ENCODE measurements at places on chromosomes 7 and 10.

DNA sequence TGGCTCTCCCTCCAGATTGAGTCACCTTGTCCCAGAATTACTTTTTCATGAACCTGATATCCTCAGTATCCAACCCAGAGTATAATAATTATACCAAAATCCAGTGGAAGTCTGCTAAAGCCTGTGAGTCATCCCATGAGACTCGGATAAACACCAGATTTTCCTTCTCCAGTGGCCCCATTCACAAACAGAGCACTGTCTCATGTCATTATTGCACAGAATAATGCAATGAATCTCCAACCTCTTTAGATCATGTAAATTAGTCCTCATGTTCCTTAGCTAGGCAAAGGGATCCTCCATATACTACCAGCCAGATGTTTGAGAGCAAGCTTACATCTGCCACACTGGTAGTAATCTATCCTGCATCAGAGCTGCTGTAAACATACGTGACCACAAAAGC lies 89.0 kb downstream of the AMPH start:
- DNase-seq: no peak

GRCh38 chr10:25078658-25079431 lies 62.4 kb downstream of the THNSL1 start:
- no peak for DNase-seq

DNA sequence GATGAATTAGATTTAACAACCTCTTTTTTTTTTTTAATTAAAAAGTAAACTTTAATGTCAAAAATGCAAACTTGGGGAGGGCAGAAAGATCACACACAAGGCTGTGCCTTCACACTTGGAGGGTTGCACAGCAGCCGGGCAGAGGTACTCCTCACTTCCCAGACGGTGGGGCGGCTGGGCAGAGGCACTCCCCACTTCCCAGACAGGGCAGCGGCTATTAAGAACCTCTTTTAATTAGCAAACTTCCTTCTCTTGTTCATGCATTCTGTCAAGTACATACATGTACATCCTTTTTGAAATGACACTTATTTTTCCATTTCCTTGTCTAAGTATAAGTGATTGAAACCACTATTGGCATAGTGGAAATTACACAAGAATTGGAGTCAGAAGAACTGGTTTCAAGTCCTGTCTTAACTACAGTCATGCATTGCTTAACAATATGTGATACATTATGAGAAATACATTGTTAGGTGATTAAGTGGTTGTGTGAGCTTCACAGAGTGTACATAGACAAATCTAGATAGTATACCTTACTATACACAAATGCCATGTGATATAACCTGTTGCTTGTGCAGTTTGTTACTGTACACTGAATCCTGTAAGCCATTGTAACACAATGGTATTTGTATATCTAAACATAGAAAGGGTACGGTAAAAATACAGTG lies 26.5 kb downstream of the BTRC start:
- no peak for DNase-seq

DNA sequence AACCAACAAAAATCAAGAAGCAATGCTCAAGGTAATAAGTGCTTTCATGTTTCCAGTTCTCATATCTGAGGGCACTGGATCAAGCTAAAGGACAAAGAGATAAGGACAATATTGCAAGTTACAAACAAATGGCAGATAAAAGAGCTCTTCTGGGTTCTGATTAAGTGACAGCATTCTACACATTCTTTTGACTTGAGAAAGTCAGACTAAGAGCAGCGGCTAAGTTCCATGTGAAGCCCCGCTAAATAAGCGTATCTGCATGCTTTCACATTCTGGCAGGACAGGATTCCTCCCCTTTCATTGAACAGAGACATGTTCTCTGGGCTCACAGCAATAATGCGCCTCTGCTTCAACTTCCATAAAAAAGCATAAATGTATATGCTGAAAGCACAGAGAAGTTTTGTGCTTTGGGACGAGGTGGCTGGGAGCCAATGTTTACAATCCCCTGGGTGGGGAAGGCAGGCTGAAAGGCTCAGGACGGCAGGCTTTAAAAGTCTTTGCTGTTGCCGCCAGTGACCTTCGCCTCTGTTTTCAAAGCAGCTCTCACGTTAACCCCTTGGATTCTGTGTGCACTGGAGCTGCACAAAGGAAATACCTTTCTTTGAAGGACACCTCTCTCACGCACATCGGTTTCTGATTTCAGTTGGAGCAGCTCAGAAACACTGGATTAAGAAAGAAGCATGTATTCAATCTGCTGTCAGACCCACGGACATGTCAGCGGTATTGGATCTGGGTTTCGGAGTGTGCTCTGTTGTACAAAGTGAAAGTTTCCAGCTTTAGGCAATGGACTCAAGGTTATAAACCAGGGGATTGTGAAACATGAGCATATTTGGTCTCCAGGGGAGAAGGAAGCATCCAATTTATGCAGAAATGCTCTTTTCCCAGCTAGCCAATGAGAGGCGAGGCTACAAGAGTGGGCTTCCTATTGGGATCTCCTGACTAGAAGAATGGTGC lies 105.4 kb upstream of the FAM133B start:
- DNase-seq: peak; percentile 27

DNA sequence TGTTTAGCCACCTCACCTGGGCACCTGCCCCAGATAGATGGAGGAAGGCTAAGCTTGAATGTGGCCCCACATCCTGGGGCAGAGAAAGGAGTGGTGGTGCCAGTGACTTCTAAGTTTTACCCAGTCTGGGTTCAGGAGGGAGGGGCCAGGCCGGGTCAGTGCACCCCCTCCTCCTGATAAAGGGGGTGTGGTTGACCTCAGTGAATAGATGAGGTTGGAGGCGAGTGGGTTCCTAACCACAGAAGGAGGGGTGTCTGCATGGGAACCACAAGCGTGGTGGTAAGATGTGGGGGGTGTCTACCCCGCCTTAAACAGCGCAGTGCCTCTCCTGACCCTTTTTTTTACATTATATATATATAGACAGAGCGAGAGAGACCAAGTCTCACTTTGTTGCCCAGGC lies 105.3 kb upstream of the KCTD7 start:
- DNase-seq: peak; percentile 36

- DNase-seq: no peak
Measured at GRCh38 chr10:87740254-87740655, 77.8 kb downstream of the ATAD1 start.

GRCh38 chr10:6135039-6135438 lies 46.2 kb downstream of the RBM17 start:
- no peak for DNase-seq

GRCh38 chr7:116951366-116952292 lies 1.7 kb upstream of the ST7 start:
- DNase-seq: no peak

- no peak for DNase-seq
Measured at GRCh38 chr10:53013201-53013810, 240.7 kb upstream of the MBL2 start.

GRCh38 chr7:16234493-16235146 lies 186.7 kb downstream of the CRPPA start:
- DNase-seq: no peak

- DNase-seq: no peak
Measured at GRCh38 chr10:12825260-12825849, 176.2 kb downstream of the CCDC3 start.

DNA sequence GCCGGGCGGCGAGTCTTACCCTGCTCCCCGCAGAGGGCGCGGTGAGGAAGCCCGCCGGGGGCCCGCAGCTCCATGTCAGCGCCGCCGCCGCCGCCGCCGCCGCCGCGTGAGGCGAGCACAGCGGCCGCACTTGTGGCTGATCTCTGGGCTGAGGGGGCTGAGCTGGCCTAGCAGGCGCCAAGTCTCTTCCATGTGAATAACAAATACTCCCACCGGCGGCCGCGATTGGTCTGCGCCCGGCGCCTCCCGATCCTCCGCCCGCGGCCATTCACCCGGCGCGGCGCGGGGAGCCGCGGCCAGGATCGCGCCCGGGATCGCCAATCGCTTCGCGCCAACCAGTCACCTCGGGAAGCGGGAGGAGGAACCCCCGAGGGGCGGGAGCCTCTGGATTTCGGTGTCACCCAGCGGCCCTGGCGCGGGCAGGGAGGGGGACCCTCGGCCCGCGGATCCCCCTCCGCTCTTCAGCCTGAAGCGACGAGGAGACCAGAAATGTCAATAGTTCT lies at the start of gene GRM8:
Gene GRM8 (minus strand): TSS at position 164 of the 503 bp plus-strand sequence.
- DNase-seq: peak; percentile 81

DNA sequence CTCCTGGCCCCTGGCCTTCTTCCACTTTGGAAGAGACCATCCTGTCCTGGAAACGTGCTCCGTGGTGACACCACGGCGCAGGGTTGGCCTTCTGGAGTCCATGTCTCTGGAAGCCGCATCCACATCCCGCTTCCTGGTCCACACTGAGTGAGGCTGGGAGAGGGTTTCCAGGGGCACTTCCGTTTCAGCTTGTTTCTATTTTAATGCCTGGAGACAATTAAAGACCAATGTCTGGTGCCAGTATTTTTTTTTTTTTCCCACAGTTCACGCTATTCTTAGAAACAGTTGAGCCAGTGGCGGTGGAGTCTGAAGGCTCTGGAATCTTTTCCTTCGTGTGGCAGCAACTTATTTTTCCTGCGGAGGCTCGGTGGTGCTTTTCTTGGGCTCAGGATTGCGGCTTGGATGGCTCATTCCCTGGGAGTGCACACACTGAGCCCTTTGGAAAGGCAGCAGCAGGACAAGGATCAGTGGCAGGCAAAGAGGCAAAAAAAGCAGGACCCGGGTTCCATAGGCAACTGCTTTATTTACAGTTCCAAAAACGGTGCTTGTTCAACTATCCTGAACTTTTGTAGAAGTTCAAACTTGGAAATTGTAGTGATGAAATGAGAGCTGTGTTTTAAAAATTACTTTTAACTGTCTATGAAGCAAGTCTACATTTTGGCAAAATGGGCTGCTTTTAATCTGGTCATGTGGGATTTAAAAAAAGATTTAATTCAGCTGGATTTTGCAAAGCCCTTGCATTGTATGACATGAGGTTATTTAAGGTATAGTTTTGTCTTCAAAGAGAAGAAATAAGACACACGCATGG lies 202.8 kb downstream of the BAMBI start:
- DNase-seq: peak; percentile 21

DNA sequence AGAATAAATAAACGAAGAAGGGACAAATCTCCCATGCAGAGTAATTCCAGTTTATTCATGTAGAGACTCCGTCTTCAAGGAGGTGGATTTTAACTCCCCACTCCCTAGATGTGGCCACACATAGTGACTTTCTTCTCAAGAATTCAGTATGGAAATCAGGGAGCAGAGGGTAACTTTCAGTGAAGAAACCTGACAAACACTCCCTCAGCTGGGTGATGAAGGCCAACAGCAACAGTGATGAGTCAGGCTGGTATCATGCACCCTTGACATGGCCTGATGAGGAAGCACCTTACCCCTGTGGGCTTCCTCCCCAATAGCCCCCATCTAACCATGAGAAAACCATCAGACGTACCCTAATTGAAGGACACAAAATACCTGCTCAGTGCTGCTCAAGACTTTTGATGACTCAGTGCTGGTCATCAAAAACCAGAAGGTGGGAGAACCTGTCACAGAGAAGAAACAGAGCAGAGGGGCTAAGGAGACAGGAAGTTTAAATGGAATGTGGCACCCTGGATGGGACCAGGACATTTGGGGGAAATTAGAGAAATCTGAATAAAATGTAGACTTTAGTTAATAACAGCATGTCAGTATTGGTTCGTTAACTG lies 50.6 kb downstream of the ADAMTS14 start:
- no peak for DNase-seq

DNA sequence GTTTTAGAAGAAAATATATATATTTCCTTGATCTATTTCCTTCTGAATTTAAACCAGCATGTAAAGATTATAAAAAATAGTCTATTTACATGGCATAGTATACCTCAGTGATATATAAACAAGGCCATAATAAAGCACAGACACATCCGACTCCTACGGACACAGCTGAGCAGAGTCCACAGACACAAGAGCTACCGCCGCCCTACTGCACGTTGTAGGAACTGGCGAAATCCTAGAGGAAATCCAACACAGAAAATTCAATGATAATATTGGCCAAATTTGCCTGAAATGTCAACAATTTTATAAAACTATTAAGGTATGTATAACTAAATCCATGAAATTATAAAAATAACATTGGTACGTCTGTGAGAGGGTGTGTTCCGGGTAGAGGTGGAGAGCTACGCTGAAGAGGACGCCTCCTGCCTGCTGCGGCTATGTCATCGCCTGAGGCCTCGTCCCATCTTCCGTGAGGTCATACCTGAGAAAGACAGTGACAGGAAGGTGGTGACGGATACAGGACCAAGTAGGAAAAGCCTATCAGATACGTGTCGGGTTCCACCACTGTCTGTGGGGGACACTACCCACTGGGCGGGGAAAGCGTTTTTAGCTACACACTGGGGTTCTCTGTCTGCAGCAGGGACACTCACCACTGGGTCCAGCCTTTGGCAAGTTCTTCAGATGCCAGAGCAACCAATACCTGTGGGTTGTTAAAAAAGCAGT lies 29.3 kb upstream of the NCAPG2 start:
- DNase-seq: no peak

GRCh38 chr10:57288754-57289153 lies 927.7 kb upstream of the ZWINT start:
- DNase-seq: no peak

- no peak for DNase-seq
Measured at GRCh38 chr7:116872026-116872425, 9.6 kb downstream of the CAPZA2 start.
